IMR-90 (cell line): ENCODE measurements at places on chromosomes 11 and 22. TPM values are rescaled to one million over a fixed set of nuclear protein-coding genes. Genes with fewer than 3 reads are reported as not detected.

DNA sequence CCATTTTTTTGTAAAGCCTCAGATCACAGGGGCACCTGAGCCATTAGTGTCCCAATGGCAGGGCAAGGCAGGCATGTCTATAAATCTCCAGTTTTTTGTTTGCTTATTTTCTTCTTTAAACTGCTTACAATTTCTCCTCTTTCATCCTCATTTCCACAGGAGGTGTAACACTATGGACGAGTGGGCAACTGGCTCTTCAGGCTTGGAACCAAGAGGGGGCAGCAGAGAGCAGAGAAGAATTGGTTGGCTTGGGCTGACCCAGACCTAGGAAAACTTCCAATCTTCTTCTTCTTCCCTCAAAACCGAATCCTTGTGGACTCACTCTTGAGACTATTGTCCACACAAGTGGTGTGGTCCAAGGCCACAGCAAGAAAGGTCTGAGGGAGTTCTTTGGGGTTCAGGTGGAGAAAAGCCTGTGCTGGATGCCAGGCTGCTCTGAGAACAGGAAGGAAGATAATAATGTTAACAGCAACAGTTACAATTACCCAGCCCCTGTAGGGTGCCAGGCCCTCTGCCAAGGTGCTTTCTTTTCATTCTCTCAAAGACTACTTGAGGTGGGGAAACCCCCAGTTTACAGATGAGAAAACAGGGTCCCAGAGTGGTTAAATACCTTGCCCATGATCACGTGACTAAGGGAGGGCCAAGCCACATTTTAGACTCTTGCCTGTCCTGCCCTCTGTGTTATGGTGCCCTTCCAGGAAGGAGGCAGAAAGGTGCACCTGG is 70.7 kb upstream of the E2F8 start:
- peak; percentile 50 for DNase-seq

IGLL1 gene
- polyA plus RNA-seq: not detected in 2 replicates

DNA sequence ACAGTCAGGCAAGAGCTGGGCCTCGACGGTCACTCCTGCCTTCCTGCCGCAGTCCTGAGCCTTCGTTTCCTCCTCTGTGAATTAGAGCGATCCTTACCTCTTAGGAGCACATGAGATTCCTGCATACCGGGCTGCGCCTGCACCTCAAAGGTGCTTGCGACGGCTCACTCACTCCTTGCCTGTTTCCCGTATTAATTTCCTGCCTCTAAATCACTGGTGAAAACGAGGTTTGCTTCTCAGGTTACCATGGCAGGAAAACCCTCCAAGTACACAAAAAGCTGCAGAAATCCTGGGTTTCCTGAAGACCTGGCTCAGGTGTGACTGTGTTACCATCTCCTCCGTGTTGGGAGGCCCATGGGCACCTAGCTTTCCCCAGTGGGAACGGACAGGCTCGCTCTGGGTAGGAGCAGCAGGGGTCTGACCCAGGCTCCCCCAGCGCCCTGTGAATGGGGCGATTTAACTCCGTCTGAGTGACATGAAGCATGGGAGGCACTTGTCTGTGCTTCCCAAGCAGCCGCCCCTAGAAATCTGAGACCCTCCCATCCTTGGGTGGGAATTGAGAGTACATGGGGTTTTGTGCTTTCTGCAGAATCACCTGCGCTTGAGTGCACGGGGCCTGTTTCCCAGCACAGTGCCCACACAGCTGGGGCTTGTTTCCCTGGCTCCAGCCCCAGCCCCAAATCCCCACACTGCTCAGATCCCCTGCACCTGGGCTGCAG is 64.8 kb downstream of the PHF21B start:
- DNase-seq: no peak

- DNase-seq: peak; percentile 46
These were observed 2.3 kb downstream of the CASTOR1 start for GRCh38 chr22:30286813-30287647.

DNA sequence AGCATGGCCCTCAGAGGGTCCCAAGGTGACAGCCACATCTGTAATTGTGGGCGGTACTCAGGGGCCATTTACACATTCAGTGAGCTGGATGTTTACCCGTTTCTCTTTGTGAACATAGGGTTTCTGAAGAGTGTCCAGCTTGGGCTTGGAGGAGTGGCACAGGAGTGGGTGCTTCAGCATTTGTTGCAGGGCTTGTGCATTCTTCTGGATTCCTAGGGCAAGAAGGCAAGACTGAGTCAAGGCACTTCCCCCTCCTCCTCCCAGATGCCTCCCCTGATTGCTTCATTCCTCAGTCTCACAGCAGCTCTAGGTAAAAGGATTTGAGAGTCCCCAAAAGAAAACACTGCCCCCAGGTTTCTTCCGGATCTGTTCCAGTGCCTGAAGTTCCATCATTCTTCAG is 95.4 kb downstream of the RNF169 start:
- DNase-seq: no peak

DNA sequence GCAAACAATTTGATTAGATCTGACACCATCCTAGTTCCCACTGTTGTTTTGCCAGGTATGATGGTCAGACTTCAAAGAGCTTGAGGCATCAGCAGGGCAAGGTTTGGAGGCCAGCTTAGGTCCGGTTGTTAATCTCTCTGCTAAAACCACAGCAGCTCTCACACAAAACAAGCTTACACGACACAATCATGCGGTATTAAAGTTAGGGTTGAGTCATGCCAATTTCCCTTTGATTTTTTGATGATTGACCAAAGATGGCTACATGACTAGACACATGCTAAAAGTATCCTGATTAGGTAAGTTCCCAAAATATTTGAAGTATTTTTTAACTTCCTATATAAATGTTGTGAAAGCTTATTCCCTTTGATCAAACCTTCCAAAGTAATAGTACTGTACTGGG is 145.9 kb downstream of the ELP4 start:
- peak; percentile 85 for DNase-seq

CYTH4 gene
- polyA plus RNA-seq: 0.55 and 0.85 TPM in 2 replicates

OR10G4 gene
- polyA plus RNA-seq: not detected in 2 replicates

DNA sequence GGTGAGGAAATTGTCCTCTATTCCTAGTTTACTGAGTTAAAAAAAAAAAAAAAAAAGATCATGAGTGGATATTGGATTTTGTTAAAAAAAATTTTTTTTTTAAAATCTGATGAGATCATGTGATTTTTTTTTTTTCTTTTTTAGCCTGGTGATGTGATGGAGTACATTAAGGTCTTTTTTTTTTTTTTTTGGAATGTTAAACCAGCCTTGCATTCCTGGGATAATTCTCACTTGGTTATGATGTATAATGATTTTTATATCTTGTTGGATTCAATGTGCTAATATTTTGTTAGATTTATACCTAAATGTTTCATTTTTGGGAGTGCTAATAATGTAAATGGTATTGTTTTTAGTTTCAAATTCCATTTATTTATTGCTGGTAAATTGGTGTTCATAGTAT is 43.3 kb downstream of the DDX10 start:
- DNase-seq: no peak

DNA sequence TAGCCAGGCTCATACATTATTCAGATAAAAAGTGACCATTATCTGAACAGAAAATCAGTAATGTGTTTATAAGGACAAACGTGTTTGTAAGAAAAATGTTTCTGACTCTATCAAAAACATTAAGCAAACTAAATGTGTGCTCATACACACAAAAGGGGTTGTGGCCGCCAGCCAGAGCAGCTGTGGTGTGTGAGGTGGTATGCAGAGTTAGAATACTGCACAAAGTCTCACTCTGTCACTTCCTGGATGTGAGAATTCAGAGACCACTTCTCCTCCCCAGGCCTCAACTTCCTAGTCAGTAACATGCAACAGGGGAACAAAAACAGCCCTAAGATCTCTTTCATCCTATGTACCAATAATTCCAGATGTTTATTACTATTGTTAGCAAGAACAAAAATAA is 9.4 kb downstream of the OR5B21 start:
- DNase-seq: no peak

GRCh38 chr11:59267196-59267595 is 54.5 kb upstream of the MPEG1 start:
- DNase-seq: no peak

DNA sequence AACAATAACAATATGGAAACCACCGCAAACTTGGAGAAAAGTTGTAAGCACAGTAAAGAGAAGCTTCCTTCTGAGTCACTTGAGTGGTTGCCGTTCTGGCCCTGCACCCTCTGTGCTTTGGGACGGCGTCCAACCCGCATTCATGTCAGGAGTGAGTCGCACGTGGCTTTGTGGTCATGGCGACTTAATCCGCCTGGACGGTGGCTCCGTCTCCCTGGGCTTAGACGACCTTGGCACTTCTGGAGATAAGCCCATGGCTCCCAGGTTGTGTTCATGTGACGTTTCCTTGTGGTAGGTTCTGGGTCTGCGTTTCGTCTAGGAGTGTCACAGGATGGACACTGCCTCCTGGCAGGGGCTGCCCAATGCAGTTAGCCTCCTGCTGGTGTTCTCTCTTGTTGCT is 40.5 kb downstream of the TPCN2 start:
- DNase-seq: peak; percentile 89

RASGRP2 gene
- polyA plus RNA-seq: 0.82 and 1.2 TPM in 2 replicates

GRCh38 chr22:49332691-49333090 is 495.0 kb downstream of the BRD1 start:
- no peak for DNase-seq

GRCh38 chr22:48047722-48048500 is 1285.5 kb downstream of the TBC1D22A start:
- DNase-seq: no peak

GRCh38 chr11:43145653-43146052 is 166.1 kb upstream of the API5 start:
- no peak for DNase-seq

- peak; percentile 33 for DNase-seq
These were observed 45.0 kb downstream of the OR4C6 start for GRCh38 chr11:55707029-55707428.

DGCR6 gene
- 0.58 and 1.9 TPM in 2 replicates for polyA plus RNA-seq

DNA sequence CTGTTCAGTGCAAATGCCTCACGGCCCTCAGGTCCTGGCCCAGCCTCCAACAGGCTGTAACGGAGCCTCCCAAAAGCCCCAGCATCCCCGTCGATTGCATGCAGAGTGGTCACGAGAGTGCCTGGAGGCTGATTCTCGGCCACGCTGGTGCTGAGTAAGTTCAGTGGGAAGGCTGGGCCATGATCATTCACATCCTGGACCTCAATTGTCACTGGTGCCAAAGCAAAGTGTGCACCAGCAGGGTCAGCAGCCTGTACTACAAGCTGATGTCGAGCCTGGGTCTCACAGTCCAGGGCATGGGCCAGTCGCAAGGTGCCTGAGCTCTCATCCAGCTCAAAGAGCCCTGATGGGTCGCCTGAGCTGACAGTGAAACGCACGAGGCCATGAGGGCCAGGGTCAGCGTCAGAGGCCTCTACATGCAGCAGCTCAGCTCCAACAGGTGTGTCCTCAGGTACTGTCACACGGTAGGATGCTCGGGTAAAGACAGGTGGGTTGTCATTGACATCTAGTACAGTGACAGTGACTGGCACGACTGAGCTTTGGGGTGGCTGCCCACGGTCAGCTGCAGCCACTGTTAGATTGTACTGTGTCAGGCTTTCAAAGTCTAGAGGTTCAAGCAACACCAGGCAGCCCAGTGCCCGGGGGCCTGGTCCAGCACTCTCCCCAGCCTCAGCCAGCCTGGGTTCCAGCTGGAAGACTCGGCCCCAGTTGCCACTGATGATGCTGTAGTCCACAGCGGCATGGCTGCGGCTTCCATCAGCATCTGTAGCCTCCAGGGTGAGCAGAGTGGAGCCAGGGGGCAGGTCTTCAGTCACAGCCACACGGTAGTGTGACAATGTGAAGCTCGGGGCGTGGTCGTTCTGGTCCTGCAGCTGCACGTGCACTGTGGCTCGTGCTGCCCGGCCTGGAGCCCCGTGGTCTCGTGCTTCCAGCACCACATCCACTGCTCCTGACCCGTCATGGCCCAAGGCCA is 4.5 kb upstream of the TPP1 start:
- DNase-seq: no peak

DNA sequence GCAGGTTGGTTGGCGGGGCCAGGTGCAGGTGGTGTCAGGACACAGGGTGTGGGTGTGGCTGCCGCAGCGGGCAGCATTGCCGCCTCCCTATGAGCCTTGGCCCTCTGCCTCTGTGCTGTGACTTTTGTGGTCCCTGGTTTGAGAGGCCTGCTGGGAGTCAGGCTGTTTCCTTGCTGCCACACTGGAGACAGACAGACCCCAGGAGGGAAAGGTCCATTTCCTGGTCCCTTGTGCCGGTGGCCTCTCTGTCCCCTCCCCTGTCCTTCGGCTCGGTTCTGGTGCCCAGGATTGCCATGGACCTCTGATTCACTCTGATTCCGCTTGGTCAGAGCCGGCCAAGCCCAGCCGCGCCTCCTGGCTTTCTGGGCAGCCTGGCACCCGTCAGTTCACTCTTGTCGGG is 196.9 kb downstream of the TBC1D22A start:
- DNase-seq: no peak

OR52H1 gene
- not detected in 2 replicates for polyA plus RNA-seq

GRCh38 chr22:45867118-45867905 is 109.7 kb downstream of the WNT7B start:
- no peak for DNase-seq

GRCh38 chr11:103367650-103368049 is 258.4 kb downstream of the DYNC2H1 start:
- no peak for DNase-seq

DNA sequence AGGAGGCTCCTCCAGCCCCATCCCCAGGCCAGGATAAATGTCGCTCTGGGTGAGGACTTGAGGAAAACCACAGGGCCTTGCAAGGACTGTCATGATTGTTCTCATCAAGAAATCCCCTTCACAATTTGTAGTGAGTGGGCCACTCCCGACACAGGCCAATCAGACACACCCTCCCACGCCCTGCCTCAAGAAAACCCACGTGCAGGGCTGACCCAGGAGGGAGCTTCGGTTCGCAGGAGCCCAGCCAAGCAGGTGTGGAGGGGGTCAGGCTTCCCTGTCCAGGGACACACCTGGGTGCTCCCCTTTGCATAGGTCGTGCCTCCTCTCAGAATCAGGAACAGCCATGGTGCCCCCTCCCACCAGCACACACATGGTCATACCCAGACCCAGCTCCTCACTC is 43.2 kb downstream of the SHANK2 start:
- no peak for DNase-seq

DNA sequence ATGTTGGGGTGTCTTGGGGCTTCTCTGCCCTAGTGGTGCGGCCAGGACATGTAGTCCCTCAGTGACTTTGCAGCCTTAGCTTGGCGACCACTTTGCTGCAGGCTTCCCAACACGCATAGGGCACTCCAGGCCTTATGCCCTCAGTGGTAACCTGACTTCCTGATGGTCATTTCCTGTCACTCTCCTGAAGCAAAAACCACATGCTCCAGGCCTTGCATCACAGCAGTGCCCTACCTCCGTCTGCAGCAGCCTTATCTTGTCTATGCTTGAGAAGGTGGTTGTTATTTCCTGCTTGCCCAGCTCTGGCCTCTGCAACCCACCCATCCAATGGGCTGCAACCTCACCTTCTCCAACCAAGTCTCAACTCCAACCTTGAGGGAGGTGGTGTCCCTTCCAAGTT is 33.4 kb upstream of the PISD start:
- no peak for DNase-seq
